ENCODE measurements at places on chromosomes 13 and 19. TPM values are rescaled to one million over a fixed set of nuclear protein-coding genes. Genes with fewer than 3 reads are reported as not detected.

Gene FLT1
- 3.8 TPM for total RNA-seq

Gene MCEMP1
- not detected for total RNA-seq

Gene PDX1
- total RNA-seq, result not detected

Gene SIGLEC8
- 1.5 TPM for total RNA-seq

Gene CCL25
- not detected for total RNA-seq

Gene LIM2
- total RNA-seq, result not detected

Gene ZNF563
- 4.1 TPM for total RNA-seq

Gene PTBP1
- 281 TPM for total RNA-seq

Gene SIX5
- total RNA-seq, result 9.6 TPM

Gene NLRP11
- 0.12 TPM for total RNA-seq

Gene PEG3
- 27.2 TPM for total RNA-seq

Gene ZNF440
- 36.9 TPM for total RNA-seq

DNA sequence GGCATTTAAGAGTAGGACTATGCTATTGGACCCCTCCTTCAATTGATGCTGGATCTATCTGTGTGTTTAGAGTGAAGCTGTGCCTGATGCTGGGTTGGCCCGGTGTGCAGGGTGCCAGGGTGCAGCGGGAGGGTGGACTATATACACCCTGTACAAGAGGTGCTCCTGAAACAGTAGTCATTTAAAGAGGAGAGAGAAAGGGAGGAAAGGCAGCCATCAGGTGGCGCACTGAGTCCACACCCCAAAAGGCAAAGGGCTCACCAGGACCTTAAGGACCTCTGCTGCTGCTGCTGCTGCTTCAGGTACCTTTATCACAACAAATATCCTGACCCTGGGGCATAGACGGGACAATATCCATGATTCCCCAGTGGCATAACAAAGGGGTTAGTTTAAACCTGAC lies 39.4 kb downstream of the ZNF136 start:
- peak; percentile 84 for DNase-seq

DNA sequence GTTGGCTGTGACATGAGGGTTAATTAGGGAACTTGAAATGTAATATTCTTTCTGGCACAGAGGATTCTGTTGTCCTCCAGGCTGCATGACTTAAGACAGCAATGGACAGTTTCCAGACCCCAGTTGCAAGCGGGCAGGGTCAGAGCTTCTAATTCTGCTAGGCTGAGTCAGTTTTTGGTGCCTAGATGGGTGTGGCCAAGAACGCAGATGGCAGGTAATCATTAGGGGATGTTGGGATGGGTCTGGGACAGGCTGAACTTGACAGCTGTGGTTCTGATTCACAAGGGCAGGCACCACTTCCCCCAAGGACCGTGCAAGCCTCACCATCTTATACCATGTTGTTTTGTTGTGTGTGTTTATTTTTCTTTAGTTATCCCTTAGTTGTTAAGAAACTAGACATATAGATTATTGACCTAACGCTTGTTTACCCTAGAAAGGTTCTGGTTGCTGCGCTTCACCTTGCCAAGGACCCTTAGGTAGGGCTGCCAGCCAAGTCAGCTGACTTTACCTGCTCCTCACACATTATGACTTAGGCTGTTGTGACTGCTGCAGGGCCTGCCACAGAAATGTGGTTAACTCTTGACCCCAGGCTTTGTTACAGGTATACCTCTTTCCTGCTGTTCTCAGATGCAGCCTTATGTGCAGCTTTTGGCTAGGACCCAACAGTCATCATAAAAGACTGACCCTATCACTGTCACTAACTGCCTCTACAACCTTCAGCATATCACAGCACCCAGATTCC lies 117.7 kb upstream of the KLF12 start:
- DNase-seq, result no peak

DNA sequence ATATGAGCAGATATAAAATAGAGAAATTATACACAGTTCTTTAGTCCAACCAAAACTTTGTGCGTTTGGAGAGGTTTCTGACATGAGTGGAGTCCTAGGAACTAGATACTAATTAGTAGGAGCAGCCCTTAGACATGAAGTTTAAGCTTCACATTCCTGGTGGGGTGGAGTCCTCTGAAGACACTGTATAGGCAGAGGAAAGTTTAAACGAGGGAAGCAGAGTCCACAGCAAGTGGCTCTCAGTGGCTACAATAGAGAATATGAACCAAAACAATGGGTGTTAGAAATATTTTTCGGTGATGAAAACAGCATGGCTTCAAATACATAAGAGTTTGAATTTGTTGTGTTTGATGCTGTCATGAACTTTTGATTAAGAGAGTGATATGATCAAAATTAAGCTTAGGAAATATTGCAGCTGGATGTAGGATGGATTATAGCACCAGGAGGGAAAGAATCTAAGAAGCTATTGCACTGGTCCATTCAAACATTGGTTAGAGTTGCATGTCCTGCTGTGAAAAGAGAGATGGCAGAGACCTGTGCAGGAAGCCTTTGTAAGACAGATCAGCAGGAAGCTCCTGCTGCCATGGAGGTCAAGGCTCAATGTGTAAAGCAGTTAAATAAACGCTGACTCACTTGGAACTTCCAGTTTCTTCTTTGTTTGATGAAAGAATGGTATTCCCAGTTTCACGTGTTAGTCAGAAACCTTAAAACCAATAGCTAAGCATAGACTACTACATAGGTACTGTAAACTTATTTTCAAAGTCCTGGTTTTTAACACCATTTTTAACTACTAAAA lies 175.2 kb downstream of the TDRD3 start:
- DNase-seq, result peak; percentile 11

DNA sequence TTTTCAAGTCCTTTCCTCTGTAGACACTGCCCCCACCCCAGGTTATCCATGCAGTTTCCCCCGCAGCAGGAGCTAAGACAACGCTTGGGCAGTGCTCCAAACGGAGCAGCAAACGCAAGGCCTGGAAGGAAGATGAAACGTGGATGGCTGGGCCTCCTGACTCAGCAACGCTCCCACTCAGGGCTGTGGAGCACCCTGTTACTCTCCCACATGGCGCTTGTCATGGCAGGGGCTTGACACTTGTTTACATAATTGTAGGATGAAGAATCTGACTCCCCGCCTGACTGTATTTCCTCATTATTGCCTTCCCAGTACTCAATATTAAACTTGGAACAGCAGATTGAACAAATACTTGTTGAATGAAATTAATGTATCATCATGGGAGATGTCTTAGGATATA lies 799 bp upstream of the C1QTNF9B start:
- no peak for DNase-seq

- no peak for DNase-seq
Measured at GRCh38 chr13:110912651-110913051, 2.2 kb downstream of the ANKRD10 start.

DNA sequence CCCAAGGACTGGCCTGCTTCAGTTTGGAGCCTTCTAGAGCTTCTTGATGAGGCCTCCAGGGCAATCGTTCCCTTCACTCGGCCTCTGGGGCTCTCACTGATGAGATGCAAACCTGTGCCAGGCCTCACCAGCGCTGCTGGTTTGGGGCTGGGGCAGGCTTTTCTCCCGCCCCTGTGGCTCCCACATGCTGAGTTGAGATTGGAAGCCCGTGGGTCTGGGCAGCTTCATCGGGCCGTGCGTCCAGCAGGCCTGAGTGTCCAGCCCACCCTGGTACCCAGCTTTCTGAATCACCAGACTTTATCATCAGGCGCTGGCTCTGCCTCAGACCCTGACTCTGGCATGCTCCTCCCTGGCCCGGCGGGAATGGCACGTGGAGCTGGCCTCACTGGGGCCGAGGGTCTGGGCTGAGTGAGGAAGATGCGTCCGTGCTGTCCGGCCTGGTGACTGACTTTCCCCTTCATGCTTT lies 4.3 kb downstream of the CALM3 start:
- peak; percentile 16 for DNase-seq

DNA sequence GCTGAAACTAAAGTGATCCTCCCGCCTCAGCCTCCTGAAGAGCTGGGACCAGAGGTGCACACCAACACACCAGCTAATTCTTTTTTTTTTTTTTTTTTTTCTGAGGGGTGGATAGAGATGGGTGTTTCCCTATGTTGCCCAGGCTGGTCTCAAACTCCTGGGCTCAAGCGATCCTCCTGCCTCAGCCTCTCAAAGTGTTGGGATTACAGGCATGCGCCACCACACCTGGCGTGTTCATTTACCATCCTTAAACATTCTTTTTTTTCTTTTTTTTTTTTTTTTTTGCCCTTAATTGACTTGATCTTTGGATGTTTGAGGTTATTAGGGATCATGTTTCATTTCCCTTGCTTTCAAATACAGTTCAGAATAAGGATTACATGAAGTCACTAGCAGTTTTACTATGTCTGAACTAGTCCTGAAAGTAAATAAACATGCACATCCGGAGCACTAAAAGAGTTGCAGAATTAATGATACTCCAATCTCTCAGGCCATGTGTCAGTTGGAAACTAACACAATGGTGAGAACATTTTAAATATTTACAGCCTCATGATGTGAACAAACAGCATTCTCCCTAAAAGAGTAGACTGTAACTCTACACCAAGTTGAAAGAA lies 10.2 kb downstream of the UTP14C start:
- no peak for DNase-seq

DNA sequence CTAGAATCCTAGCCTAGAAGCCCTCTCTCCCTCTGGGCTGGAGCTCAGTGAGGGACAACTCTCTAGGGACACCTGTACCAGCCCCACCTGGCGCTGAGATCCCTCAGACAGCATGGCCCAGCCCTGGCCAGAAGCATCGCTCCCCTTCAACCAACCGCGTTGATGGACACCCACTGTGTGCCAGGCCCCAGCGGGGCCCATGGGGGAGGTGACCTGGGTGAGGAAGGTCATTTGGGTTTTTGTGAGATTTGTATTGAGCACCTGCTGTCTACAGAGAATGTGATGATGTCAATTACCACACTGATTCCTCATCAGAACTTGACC lies 9.2 kb upstream of the ARRDC2 start:
- no peak for DNase-seq

GRCh38 chr19:12796146-12797071 lies 5.1 kb downstream of the JUNB start:
- peak; percentile 78 for DNase-seq

- DNase-seq, result no peak
Measured at GRCh38 chr13:28854657-28855056, 34.5 kb downstream of the MTUS2 start.

DNA sequence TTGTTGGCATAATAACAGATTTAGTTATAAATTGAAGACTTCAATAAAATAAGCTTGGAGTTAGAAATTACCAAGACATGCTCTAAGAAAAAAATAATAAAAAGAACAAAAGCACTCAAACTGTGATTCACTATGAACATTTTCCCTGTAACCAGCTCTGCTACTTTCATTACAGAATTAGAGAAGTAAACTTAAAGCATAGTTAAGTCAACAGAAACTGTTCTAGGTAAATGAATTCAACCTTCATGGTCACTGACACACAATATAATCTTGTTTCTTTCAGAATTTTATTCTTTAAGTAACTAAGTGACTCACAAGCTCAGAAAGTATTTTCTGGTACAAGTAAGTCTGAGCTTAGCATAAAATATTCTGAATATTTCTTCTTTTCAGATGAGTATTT lies 136.3 kb downstream of the KLF5 start:
- DNase-seq, result no peak

- DNase-seq, result no peak
Measured at GRCh38 chr13:101978552-101979315, 423.1 kb downstream of the FGF14 start.

DNA sequence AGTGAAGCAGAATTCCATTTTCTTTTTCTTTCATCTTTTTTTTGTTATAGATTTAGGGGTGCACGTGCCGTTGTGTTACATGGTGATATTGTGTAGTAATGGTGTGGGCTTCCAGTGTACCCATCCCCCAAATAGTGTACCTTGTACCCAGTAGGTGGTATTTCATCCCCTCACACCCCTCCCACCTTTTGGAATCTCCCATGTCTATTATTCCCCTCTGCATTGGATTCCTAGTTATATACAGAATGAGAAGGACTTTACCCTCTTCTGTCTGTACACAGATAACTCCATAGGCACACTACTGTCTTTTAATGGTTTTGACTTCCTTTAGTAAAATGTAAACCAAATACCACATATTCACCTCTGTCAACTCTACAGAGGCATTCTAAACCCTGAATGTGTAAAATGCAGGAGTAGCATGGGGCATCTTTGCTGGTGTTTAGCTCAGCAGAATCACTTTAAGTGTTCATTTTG lies 28.0 kb downstream of the FRY start:
- DNase-seq, result no peak

GRCh38 chr19:38900743-38901190 lies 998 bp downstream of the NFKBIB start:
- DNase-seq, result no peak

GRCh38 chr13:20405691-20406090 lies 120.0 kb downstream of the CRYL1 start:
- no peak for DNase-seq

- peak; percentile 87 for DNase-seq
Measured at GRCh38 chr19:44643605-44644401, at the start of gene PVR. PVR (plus strand) TSS chr19:44643910; CDS start chr19:44644097, 187 bp downstream.

- no peak for DNase-seq
Measured at GRCh38 chr19:55088021-55088451, 12.4 kb downstream of the EPS8L1 start.

DNA sequence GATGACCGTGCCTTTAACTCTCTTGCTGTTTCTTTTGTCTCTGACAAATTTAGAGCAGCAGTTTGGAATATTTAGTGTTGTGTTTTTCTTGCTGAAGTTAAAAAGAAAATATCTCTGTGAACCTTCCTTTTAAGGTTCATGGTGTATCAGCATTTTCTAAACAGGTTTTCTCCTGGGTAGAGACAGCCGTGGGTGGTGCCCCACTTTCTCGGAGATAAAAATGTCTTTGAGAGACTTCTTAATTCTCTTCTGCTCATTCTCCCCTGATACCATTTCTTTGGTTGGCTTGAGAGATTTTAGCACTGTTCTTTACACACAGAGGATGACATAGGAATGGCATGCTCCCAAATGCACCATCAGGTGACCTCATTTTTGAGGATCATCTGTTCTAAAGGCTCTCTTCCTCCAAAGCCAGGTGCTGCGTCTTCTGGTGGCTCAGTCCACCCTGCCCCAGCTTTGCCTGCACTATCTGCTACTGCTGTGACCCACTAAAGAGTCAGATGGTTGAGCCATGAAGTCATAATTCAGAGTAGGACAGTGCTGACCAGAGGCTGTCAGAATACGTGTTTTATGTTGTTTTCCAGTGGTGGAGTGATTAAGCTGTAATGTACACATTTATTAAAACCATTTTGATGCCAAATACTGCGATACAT lies 90.3 kb upstream of the SLC10A2 start:
- no peak for DNase-seq

GRCh38 chr19:38561053-38561606 lies 56.6 kb downstream of the MAP4K1 start:
- DNase-seq, result no peak

GRCh38 chr19:42287017-42287826 lies 14.7 kb upstream of the PRR19 start:
- no peak for DNase-seq
